Fibroblast of skin of left biceps (primary cell): ENCODE measurements at places on chromosomes 2 and 18.

DNA sequence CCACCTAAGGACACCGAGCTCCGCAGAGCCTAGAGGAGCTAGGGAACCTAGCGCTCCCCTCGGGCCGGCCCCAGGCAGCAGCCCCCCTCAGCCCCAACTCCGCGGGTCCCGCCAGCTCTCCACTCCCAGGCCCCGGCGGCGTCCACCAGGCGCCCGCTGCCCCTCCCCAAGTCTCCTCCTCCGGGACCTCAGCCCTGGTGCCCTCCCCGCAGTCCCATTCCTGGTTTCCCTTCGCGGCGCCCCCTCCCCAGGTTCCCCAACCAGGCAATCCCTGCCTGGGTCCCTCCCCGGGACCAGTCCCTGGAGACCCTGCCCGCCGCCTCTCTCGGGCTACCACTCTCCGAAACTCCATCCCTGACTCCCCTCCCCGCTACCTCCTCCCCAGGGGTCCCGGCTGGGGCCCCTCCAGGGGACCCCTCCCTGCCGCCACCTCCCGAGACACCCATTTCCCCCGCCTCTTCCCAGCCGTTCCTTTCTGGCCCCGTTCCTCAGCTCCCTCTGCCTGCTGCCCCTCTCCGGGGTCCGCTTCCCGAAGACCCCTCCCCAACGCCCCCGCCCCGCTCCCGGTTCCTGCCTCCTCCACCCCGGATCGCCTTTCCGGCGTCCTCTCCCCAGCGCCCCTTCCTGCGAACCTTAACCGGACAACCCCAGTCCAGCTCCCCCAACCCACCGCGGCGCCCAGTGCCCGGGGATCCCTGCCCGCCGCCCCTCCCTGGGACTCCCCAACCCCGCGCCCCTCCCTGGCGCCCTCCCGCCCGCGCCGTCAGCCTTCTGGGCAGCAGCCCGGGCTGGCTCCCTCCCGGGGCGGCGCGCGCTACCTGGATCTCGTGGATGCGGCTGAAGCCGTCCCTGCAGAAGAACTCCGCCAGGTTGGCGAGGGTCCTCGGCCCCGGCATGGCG is 678 bp downstream of the CYP27C1 start:
- no peak for DNase-seq

- DNase-seq = no peak
These were observed 86.0 kb downstream of the RTN4 start for GRCh38 chr2:54964271-54964670.

- no peak for DNase-seq
These were observed 496.1 kb upstream of the MYT1L start for GRCh38 chr2:2827046-2827636.

DNA sequence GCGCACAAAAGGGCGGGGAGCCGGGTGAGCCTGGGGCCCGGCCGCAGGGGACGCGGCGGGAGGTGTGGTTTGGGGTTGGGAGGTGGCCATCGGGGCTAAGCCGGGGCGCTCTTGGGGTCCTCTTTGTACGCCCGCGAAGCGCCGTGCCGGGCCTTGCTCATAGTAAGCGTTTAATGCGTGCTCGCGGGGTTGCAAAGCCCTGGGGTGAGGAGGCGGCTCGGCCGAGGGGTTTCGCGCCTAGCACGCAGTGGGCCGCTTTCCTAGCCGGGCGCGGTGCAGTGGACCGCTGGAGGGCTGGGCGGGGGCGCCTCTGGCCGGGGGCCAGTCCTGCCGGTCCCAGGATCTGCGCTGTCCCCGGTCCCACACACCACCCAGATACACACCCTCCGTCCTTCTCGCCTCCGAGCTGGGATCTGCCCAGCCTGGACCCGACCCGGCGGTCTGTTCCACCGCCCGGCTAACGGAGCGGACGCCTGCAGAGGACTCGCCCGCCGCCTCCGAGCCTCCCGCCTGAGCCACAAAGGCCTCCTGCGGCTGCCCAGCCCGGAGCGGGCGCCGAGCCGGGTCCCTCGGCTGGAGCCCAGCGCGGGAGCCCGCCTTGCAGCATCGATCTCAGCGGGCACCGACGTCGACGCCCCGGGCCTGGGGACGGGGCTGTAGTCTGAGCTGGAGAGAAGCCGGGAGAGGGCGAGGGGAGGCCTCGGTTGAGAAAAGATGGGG is 564 bp downstream of the DPYSL5 start:
- no peak for DNase-seq

DNA sequence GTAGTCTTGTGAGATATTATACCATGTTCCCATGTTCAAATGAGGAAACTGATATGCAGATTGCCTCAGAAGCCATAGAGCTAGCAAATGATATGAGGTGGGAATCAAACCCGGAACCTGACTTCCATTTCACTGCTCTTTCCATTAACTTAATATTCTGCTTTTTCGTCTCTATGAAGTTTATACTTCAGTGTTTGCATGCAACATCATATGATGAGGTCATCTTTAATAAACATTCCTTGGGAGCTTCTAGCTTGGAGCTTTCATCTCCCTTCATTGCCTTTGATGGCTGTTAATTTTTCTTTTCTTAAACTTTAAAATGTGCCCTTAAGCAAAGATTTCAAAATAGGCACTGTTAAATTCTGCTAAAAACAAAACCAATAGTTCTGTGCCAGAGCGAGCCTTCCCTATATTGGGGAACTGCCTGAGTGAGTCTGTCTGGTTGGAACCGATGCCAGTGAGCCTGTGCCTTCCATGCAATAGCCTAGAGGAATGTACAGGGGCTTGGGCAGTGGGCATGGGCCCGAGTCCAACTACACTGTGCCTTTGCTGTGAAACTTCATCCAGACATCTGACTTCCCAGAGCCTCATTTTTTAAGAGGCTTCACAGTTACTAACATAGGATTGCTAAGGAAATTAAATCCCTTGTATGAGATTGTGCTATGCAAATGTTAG is 91.1 kb upstream of the TMEM200C start:
- no peak for DNase-seq
